Putamen (tissue), 1 donor: ENCODE measurements at places on chromosomes 4 and X.

DNA sequence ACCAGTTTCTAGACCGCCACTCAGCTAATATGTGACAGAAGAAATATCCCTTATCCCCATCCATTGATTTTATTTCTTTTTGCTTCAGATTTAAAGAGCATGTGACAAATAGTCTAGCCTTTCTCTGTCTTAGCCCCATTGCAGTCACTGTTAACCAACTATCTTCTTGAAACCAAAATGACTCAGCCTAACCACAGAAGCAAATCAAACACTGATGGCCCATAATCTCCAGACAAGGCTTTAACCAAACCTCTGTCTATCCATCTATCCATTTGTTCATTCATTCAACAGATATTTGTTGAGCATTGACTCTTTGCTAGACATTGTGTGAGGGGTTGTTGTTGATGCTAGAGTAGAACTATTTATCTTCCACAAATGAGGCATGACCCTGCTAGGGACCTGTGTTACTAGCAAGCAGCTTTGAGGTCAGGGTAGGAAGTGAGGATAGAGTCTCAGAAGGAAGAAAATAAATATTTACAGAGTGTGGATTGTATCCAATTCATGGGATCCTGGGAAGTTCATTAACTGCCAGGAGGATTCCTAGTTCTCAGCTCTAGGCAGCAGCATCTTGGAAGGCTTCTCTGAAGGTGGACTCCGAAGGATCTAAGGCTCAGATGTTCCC is 22.5 kb downstream of the HNRNPH2 start:
- no peak for DNase-seq

DNA sequence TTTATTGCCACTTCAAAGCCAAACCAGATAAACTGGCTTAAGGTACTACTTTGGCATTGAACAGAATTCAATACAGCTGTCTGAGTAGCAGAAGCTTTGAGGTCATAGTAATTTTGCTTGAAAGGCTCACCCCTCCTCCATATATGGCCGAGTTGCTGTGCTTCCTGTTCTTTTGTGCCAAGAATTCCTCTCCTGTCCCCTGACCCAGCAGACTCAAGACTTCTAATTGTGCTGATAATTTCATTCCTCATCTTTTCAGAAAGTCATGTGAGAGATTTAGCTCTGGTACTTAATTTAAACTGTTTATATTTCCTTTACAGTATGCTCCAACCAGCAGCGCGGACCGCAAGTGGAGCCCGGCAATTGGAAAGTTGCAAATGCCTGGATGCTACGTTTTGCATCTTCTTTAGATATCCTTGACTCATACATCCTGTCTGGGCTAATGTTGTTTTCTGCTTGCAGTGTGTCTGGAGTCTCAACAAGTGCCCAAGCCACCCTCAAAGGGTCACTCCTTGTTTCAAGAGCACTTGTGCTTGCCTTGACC is 373.4 kb downstream of the PDGFC start:
- no peak for DNase-seq

DNA sequence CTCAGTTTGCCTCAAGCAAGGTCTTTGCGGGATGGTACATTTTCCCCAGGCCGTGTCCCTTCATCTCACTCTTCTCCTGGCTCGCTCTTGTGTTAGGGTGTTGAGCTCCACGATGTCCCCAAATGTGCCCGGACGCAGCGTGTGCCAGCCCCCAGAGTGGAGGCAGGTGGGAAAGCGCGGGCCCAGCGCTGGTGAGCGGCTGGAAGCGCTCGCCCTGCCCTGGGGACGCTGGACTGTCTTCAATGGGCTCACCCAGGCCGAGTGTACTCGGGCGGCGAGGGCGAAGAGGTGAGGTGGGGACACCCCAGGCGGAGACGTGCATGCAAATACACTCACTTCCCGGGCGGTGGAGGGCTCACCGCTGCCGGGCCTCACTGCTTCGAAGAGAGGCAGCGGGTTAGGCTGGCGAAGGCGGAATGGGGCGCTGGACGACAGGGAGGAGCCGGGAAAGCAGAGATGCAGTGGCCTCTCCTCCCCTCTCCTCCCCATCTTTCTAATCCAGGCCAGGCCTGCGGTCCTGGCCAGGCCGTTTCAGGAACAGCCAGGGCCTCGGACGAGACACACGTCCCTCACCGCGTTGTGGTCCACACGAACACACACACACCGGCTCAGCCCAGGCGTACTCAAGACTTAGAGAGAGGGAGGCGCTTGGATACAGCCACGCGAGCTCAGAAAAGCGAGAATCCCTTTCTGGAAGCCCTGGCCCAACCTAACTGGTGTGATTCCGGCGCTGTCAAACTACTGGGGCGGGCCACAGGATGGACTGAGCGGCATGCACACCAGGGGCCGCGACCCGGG is 2.2 kb downstream of the NKX6-1 start:
- no peak for DNase-seq

DNA sequence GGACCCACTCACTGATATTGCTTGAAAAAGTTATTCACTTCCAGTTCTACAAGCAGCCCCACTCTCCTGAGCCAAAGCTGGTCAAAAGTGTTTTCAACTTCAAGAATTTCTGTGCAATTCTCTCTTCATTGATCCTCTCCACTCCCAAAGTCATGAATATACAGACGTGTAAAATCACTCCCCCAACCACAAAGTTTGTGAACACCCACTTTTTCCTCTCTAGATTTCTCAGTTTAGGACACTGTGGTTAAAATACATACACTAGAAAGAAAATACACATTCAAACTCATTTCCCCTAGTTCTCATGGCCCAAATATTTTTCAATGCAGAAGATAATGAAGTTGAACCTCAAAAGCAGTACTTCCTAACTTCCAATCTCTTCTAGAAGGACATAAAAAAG is 116.3 kb downstream of the MSN start:
- DNase-seq, result no peak

- DNase-seq, result peak; percentile 39
Measured at GRCh38 chr4:184506527-184507121, 32.3 kb upstream of the IRF2 start.

DNA sequence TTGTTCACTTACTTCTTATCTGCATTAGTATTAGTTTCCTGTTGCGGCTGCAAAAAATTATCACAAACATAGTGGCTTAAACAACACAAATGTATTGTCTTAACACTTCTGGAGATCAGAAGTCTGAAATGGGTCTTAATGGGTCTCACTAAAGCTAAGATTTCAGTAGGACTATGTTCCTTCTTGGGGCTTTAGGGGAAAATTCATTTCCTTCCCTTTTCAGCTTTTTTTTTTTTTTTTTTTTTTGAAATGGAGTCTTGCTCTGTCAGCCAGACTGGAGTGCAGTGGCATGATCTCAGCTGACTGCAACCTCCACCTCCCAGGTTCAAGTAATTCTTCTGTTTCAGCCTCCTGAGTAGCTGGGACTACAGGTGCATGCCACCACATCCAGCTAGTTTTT is 78.1 kb upstream of the KLF3 start:
- no peak for DNase-seq

DNA sequence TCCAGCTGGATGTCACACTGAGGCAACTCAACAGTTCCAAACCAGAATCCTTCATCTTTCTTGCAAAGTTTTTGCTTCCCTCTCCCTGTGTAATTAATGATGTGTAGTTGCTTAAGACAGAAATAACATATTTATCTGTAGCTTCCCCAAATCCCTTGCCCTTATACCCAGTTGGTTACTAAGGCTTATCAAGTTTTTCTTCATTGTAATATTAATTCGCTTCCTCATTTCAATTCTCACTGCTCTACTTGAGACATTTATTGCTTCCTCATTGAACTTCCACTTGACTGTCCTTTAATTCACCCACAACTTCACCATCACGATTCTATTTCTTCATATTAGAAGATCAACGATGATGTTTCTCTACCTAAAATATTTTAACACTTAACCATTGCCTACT is 386.6 kb upstream of the CPEB2 start:
- no peak for DNase-seq

GRCh38 chr4:145939441-145939750 is 773 bp upstream of the ZNF827 start:
- no peak for DNase-seq

- peak; percentile 54 for DNase-seq
Measured at GRCh38 chr4:2535376-2536192, 863 bp upstream of the FAM193A start.

- peak; percentile 49 for DNase-seq
Measured at GRCh38 chr4:184471881-184472613, 2.3 kb downstream of the IRF2 start.

- no peak for DNase-seq
Measured at GRCh38 chr4:153005899-153006381, 69.8 kb downstream of the FHDC1 start.

DNA sequence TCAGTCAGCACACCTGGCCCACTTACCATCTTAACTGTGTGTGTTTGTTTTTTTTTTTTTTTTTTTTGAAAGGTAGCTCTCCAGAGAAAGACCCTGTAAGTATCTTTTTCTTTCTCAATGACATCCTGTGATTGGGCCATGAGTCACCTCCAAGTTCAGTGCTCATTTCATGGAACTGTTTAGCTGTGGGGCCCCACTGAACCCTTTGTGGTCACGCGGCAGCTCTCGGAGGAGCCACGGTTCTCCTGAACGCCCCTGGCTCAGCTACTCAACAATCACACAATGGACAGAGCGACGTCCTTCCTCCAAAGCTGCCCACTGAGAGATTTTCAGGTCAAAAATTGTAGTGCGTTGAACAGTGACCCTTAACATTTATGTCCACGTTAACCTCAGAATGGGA is 14.2 kb upstream of the IL3RA start:
- DNase-seq, result no peak

GRCh38 chrX:155279873-155280272 is 15.6 kb upstream of the RAB39B start:
- DNase-seq, result no peak

GRCh38 chr4:186685767-186686183 is 37.9 kb downstream of the FAT1 start:
- no peak for DNase-seq
